ENCODE measurements at places on chromosomes 7 and 10.

GRCh38 chr10:96996275-96996965 lies 164.3 kb downstream of the LCOR start:
- no peak for DNase-seq

GRCh38 chr7:27863880-27864279 lies 123.9 kb downstream of the TAX1BP1 start:
- DNase-seq = no peak

DNA sequence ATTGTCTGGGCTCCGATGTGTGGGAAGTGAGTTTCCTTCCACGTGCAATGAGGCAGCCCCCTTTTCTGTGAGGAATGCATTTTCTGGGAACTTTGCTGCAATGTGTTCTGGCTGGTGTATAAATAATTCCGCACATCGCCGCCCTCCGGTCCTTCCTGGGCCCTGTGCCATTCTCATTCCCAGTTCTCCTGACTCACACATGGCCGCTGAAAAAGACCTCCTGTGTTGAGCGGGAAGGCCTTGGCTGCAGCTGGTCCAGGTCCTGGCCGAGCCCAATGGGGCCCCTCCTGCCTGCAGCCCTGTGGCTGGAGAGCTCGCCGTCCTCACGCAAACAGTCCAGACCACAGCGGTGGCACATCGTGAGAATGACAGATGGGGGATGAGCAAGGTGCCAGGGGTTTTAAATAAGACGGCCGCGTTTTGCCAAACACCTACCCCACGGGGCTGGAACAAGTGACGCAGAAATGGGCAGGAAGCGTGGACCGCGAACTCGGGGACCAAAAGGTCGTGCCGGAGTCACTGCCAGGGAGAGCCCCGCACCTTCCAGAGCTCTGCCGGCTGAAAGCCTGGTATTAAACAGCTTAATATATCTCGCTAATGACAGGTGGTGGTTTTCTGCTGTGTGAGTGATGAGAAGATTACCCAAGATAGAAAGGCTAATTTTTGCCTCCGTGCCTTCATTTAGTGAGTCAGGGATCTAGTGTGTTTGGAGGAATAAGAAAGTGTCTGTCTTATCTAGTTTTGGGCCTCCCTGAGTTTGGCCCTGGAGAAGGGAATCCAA lies 37.0 kb downstream of the FAM20C start:
- no peak for DNase-seq

- DNase-seq = no peak
Measured at GRCh38 chr7:11175371-11175770, 201.7 kb downstream of the PHF14 start.

- no peak for DNase-seq
Measured at GRCh38 chr7:126699707-126700106, 553.0 kb downstream of the GRM8 start.

DNA sequence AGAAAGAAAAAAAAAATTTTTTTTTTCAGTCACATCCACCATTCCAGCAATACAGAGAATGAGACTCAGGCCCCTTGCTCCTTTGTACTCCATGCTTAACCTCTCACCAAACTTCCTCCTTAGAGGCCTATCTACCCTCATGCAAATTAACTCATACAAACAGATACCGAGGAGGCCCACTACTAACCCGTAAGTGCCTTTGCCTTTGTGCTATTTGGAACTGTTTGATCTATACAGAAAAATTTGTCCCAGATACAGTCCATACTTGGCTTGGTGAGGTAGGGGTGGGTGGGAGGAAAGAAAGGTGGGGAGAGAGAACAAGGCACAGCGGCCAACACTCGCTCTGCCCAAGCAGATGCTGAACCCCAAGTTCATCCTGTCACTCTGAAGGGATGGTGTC lies 87.8 kb upstream of the DUSP5 start:
- no peak for DNase-seq

- DNase-seq = no peak
Measured at GRCh38 chr10:44935966-44936295, 23.7 kb upstream of the RASSF4 start.

DNA sequence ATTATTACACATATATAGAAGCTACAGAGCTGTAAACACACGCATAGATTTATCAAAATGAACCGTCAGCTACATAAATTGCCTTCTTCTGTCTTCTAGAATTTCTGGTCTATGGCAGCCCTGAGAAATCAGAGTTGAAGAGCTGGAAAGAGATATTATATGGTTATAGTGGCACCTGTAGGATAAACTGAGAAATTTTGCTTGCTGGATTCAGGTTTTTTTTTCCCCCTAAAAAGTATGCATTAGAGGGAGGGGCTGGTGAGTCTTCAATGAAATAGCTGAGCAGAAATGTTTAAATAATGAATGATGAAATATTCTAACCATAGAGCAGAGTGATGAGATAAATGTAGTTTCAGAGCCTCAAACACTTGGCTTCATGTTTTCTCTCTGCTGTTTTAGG lies 78.0 kb upstream of the DYNC1I1 start:
- DNase-seq = no peak

- no peak for DNase-seq
Measured at GRCh38 chr7:47394216-47394615, 187.7 kb downstream of the TNS3 start.

DNA sequence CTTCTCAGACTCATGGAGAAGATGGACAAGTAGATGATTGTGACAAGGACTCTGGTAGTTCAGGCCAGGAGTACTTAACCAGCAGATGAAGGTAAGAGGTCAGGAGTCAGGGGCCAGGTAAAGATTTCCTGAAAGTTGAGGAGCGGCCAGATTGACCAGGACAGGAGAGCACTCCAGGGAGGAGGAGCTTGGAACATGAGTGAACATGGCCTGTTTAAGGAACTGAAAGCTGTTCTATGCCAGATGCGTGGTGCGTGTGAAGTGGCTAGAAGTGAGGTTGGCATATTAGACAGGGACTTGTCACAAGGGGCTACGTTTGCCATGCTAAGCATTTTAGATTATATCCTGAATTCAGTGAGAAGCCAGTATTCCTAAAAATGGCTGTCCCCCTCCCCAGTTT lies 157.2 kb downstream of the WNT2 start:
- no peak for DNase-seq

DNA sequence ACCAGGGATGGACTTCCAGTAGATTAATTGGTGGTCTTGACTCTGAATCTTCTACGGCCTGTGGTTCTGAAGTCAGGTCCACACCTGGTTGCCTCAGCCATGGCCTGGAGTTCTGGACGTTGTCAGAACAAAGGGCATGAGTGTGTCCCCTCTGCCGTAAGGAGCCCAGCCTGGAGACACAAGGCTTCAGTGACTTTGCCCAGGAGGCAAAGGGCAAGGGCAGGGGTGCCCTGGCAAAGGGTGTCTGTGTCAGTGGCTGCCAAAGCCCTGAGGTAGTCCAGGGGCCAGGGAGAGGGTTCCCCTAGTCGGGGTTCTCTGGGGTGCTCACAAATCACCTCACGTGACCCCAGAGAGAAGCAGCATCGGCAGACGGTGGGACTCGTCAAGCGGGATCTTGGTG lies 273.2 kb upstream of the ZNF32 start:
- no peak for DNase-seq

- no peak for DNase-seq
Measured at GRCh38 chr10:68133523-68133922, 24.2 kb downstream of the MYPN start.

DNA sequence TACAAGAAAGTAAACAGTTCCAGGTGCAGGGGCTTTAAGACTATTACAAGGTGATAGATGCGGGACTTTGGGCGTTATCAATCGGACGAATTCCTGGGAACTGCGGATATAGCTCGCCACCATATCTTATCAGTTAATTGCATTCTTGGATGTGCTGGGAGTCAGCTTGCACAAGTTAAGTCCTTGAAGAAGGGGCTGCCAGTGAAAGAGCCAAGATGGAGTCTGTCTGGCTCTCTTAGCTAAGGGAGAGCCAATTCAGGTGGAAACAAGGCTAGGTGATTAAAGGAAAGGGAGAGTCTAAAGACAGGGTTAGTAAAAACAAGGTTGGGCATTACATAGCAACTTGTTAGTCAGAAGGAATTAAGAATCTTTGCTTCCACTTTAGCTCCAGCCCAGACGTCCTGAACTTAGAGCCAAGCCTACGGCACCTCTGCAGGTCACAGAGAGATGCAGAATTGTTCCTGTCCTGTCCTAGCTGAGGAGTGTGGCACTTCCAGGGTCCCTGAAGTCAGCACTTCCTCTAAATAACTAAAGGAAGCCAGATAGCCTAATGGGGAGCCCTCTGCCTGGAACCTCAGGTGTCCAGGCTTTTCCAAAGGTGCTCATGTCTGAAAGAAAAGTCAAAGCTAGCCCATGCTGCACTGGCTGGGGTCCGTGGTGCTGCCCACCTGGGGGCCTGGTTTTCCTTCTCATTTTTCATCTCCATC lies 17.3 kb downstream of the ZC3HAV1 start:
- DNase-seq = no peak

- DNase-seq = no peak
Measured at GRCh38 chr7:26144184-26145080, 7.6 kb upstream of the NFE2L3 start.

- DNase-seq = no peak
Measured at GRCh38 chr10:45280113-45280760, 35.2 kb downstream of the OR13A1 start.

GRCh38 chr10:99435986-99436638 lies 5.7 kb upstream of the GOT1 start:
- DNase-seq = no peak

DNA sequence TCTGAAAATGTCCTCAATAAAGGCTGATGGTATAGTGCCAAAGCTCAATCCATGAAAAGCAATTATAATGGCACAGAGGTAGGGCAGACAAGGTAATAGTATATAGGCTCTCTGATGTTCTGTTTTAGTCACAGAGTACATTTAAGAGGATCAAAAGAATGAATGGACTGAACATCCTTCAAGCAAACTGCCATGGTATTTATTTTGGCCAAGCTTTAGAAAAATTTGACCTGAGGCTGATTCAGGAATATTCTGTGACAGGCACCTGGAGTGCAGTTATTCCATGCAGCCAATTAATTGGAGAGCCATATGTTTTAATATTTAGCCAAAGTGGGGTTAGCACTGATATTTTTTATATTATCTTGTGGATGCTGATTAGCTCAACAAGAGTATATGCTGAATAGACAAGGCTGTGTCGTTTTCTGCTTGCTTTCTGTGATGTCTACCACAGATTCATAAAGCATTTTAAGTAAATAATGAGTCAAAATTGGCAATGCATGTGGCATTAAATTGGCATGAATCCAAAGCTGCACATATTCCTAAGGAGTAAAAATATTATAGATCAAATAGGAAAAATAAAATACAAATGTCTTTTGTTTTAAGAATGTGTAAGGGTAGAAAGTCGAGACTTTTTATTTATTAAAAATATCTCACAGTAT lies 177.4 kb downstream of the PCLO start:
- DNase-seq = no peak

All from substantia nigra (tissue), 51 donors.